ENCODE measurements at places on chromosomes 1 and 21.

DNA sequence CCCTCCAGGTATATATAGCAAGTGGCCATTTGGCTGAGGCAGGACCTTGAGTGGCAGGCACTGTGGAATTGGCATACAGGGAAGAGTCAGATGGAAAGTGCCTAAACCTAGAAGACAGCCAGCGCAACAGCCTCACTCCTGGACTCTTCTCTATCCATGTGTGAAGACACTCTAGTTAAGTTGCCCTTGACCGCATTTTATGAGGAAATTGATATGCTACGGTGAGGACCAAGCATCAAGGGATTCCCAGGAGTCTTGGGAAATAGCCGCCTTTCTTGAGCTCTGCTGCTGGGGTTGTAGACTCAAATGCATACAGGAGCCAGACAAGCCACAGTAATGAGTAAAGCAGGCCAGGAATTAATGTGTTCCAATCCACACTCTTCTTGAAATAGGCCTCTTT, 145.9 kb upstream of the KAZN start:
- no peak for DNase-seq

DNA sequence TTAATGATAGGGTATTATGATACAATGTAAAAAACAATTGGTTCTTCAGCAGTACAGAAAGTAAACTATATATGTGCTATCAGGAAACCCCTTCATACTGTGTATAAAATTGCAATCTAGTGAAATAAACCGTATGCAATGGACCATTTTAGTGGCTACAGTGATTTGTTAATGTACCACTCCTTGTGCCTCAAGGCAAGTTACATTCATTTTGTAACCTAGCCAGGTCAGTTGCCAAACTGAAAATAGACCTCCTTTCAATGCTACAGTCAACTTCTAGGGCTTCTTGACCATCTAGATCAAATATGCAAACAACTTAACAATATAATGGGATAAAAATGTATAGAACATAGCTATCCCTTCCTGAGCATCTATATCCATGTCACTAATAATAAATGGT, 52.0 kb upstream of the RAVER2 start:
- DNase-seq, result no peak

DNA sequence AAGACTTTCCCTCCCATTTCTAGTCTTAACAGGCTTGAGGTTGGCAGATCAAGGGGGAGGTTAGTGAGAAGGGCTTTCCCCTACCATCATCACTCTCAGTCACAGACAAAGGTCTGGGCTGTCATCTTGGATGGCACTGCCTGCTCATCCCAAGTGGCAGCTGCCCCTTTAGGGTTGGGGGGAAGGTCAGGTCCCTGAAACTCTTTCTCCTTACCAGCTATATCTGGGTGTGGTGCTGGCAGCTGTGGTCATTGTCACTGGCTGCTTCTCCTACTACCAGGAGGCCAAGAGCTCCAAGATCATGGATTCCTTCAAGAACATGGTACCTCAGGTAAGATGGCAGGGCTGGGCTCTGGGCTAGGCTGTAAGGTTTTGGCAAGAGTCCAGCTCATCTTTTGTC, 8.2 kb downstream of the ATP1A2 start:
- no peak for DNase-seq

DNA sequence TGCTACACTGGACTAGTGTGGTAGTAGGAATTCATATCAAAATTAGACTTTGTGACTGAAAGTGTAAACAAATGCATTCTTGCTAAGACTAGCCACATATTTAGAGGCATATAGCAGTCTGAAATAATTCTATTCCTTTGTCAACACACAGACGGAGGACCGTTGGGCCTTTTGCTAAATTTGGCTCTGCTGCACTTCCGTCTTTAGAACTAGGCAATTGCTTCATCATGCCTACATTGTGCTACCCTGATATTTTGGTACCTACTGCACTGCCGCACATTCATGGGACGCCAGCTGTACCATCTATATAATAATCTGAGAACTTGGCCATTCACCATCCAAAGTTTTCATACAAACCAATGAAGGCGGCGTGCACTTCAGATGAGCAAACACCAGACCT, 346.8 kb downstream of the KIF26B start:
- peak; percentile 66 for DNase-seq

DNA sequence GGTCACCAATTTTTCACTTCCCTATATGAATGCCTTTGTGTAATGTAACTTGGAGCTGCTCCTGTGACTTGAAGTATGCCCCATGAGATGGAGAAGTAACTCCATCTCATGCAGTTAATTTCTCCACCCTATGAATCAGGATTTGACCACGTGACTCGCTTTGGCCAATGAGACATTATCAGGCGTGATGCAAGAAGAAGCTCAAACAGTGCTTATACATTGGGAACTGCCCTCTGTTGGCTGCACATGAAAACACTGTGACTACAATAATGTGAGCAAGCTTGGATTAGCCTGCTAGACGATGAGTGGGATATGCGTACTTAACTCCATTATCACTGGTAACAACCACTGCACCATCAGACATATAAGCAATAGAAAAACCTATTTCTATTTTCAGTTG, 684.4 kb downstream of the PLA2G4A start:
- peak; percentile 16 for DNase-seq

GRCh38 chr1:235999259-235999925, 65.5 kb downstream of the NID1 start:
- no peak for DNase-seq

DNA sequence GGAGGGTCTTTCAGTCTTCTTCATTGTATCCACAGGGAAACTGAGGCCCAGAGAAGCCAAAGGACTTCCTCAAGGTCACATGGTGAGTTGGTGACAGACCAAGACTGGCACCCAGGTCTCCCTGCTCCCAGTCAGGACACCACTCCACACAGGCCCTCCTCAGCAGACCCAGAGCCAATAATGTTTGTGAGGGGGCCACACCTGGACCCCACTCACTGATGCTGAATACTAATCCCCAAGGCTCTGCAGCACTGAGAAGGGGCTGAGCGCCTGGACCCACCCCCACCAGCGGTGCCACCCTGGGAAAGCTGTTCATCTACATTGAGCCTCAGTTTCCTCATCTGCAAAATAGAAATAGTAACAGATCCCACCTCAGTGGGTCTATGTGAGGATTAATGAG, 79.5 kb downstream of the GLIS1 start:
- DNase-seq, result no peak

All from HL-60 (cell line).